Testis (tissue), 5 donors: ENCODE measurements at places on chromosomes 1 and 21. TPM values are rescaled to one million over a fixed set of nuclear protein-coding genes. Genes with fewer than 3 reads are reported as not detected.

NOTCH2NLA gene
- polyA plus RNA-seq = 61.2 TPM

DNA sequence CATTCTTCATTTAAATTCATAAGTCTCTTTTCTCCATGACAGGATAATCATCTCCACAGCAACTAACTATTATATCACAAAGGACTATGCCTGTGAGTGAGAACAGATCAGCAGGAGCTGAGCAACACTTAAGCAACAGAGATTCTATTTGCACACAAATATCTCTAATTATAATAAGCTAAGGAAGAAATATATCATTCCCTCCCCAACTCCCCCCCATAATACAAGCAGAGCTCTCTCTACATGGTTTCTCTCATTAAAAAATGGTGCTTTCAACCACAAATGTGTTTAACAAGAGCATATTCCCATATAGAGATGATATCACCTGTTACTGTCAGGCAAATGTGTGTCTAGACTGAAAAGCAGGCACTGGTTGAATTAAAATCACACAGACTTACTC lies 34.5 kb upstream of the NIBAN1 start:
- no peaks in the 10 kb centered on the region for H3K4me1 ChIP-seq
- no peaks in the 10 kb centered on the region for H3K36me3 ChIP-seq
- DNase-seq = no peak

DNA sequence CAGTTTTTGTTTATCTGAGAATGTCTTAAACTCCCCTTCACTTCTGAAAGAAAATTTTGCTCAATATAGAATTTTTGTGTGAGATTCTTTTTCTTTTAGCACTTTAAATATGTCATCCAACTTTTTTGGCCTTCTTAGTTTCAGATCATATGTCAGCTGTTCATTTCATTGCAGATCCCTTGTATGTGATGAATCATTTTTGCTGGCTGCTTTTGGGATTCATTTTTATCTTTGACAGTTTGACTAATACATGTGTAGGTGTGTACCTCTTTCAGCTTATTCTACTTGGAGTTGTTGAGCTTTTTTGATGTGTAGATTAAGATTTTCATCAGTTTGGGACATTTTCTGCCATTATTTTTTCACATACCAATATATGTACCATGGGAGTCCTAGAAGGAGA lies 156.8 kb downstream of the FASLG start:
- H3K27me3 ChIP-seq = no peaks in the 10 kb centered on the region
- H3K27ac ChIP-seq = no peak overlapping the region
- no peak overlapping the region for H3K4me3 ChIP-seq
- no peaks in the 10 kb centered on the region for H3K4me1 ChIP-seq

RIMKLA gene
- 2.2 TPM for polyA plus RNA-seq

DNA sequence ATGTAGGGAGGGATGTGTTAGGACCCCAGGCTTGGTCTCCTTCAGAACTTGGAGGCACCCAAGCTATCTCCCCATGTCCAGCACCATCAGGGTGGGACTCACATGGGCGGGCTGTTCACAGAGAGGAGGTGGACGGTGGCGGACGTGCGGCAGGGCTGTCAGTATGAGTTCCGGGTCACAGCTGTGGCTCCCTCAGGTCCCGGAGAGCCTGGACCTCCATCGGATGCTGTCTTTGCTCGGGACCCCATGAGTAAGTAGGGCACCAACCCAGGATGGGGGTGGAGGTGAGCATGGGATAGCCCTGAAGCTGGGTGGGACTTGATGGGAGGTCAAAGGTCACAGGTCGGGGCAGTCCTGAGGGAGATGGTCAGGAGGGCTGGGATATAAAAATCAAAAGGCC lies 27.8 kb downstream of the IGFN1 start:
- no peak overlapping the region for H3K27ac ChIP-seq
- peaks cover 6% of the 10 kb centered on the region for H3K4me1 ChIP-seq
- H3K36me3 ChIP-seq = no peaks in the 10 kb centered on the region
- H3K27me3 ChIP-seq = no peaks in the 10 kb centered on the region
- no peak for DNase-seq
- no peak overlapping the region for H3K4me3 ChIP-seq

DNA sequence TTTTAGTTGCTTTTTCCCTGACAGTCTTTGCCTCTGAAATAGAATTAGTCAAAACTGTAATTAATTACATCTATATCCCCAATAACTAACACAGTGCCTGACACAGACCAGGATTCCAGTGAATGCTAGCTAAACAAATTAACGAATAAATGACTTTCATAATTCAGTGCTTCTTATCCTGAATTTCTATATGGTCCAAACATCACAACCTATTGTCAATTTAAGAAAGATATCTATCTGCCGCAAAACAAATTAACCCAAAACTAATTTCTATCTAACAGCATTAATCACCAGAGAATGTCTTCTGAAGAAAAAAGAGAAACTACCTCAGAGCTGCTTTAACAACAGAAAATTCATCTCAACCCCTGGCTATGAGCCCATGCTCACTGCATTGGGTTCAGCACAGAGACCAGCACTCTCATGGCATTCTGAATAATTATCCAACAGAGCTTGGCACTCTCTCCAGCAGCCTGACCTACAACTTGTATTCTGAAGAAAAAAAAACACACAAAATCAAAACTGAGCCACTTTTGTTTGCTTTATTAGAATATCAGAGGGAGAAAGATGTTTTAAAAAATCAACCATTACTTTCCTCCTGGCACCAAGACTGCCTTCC lies 547.3 kb upstream of the BEND5 start:
- no peak overlapping the region for H3K27ac ChIP-seq
- no peak overlapping the region for H3K4me3 ChIP-seq
- no peaks in the 10 kb centered on the region for H3K36me3 ChIP-seq

- DNase-seq = no peak
- no peaks in the 10 kb centered on the region for H3K4me1 ChIP-seq
- no peaks in the 10 kb centered on the region for H3K27me3 ChIP-seq
- no peak overlapping the region for H3K27ac ChIP-seq
Observed at GRCh38 chr1:197663162-197663953, 111.9 kb downstream of the DENND1B start.

DNA sequence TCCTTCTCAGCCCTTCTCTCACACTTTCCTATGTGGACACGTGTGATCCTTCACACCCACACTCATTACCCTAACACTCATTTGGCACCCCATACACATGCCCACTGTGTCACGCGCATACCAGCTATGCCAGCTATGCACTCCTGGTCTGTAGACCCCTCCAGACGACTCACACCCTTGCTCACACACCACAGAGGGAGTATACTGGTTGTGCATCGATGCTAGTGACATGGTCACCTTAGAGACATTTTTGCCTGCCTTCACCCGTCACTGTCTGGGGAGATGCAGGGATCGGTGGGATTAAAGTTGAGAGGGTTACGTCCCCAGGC lies 8.3 kb upstream of the PPM1J start:
- H3K36me3 ChIP-seq = no peaks in the 10 kb centered on the region
- DNase-seq = no peak
- peaks cover 20% of the 10 kb centered on the region for H3K4me1 ChIP-seq
- H3K27me3 ChIP-seq = no peaks in the 10 kb centered on the region

DENND1B gene
- 7.2 TPM for polyA plus RNA-seq

DNA sequence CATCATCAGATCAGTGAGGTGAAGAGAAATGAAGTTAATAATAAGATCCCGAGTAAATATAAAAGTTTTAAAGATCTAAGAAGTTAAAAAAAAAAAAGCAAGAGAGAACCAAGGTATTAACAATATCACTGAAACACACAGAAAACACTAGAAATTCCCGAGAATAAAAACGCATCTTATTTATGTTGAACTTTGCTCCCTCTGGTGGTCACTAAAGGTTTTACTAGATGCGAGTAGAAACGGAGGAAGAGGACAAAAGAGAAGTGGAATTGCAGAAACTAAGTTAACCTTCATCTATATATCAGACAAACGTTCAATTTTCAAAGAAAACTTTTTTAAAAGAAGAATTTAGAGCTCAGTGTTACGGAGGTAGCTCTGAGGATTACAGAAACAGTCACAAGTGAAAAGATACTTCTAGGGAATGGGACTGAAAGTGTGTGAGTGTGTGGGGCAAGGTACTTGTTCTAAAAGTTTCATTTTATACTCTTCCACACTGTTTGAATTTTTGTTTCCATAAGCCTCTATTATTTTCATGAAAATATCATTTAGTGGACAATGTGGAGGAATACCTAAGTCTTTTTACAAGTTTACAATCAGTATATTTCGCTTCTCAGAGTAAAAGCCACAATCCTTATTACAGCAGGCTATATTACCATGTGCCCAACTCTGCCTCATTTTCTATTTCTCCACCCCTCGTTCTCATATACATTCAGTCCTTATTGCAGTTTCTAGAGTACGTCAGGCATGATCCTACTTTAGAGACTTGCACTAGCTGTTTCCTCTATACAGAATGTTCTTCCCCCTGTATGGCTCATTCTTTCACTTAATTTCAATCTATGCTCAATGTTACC lies 19.7 kb downstream of the ACBD6 start:
- H3K4me3 ChIP-seq = no peak overlapping the region
- H3K27ac ChIP-seq = no peak overlapping the region
- no peaks in the 10 kb centered on the region for H3K36me3 ChIP-seq
- H3K4me1 ChIP-seq = no peaks in the 10 kb centered on the region
- H3K27me3 ChIP-seq = no peaks in the 10 kb centered on the region
